ENCODE measurements at places on chromosomes 2 and 18.

GRCh38 chr2:214730248-214730647, 79.2 kb downstream of the BARD1 start:
- no peak for DNase-seq

GRCh38 chr18:2423761-2424160, 147.5 kb downstream of the METTL4 start:
- no peak for DNase-seq

- no peak for DNase-seq
Measured at GRCh38 chr18:8980918-8981317, 121.6 kb upstream of the NDUFV2 start.

DNA sequence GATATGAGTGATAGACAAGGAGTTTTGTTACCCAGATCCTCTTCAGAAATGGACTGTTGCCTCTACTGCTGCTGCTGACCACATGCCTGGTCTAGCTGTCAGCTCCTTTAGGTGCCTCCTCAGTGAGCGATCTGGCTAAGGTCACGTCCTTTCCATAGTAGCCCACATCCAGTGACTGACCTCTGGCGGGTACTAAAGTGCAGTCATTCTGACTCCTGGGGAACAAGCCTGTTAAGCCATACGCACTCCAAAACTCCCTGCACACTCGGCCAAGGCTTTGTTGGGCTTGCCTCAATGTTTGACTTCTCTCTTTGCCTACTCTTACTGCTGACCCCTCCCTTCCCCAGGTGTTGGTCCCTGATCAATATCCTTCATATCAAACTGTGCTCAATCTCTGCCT, 685.2 kb downstream of the IRS1 start:
- no peak for DNase-seq

- DNase-seq = peak; percentile 16
Measured at GRCh38 chr2:2570360-2570759, 239.3 kb upstream of the MYT1L start.

GRCh38 chr2:17107151-17107550, 411.1 kb downstream of the RAD51AP2 start:
- no peak for DNase-seq

DNA sequence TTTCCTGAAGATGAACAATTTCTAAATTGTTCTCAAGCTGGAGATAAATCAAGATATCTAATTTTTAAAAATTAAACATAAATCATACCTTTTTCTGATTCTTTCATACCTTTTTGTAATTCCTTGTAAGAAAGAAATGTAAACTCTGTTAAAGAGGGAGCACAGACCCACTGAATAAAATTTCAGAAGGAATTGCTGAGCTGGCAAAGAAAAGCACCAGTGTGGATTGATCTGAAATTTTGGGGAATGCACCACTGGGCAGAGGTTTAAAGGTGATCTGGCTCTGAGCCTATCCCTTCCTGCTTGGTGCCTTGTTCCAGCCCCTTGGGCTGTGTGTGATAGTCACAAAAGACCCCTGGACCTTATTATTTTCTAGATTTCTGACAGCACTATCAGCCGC, 118.3 kb upstream of the THSD7B start:
- DNase-seq = no peak

GRCh38 chr2:237527233-237527632, 39.1 kb upstream of the PRLH start:
- no peak for DNase-seq

GRCh38 chr2:224608104-224608503, 22.9 kb upstream of the CUL3 start:
- DNase-seq = no peak

DNA sequence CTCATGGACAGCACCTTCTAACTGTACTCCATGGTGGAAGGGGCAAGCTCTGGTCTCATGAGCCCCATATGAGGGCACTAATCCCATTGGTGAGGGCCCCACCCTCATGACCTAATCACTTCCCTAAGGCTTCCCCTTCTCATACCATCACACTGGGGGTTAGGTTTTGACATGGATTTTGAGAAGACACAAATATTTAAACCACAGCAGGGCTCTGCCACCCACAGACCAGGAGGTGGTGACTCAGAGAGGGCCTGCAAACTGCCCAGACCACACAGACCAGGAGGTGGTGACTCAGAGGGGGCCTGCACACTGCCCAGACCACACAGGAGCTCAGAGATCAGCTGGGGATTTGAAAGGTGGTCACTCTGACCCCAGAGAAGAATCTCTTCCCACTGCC, 222.0 kb downstream of the KLHL29 start:
- no peak for DNase-seq

DNA sequence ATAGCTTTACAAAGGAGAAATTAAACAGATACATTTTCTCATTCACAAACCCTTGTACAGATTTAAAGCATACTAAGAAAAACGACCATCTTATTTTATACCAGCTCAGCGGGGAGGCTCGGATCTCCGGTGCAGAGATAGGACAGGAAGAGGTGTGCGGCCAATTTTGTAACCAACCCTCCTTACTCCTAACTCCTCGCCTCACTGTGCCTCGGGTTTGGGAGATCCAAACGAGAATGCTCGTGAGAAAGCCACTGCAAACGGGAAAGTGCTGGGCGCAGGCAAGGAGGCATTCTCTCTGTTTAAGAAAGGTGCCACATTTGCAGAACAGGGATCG, 1.2 kb downstream of the KDSR start:
- no peak for DNase-seq

GRCh38 chr2:1739961-1740715, 4.2 kb downstream of the PXDN start:
- no peak for DNase-seq

GRCh38 chr2:133653056-133653455, 84.8 kb upstream of the NCKAP5 start:
- DNase-seq = no peak

- no peak for DNase-seq
Measured at GRCh38 chr2:62362561-62362960, 143.4 kb downstream of the TMEM17 start.

GRCh38 chr2:174376967-174377366, 18.6 kb upstream of the SCRN3 start:
- DNase-seq = no peak

DNA sequence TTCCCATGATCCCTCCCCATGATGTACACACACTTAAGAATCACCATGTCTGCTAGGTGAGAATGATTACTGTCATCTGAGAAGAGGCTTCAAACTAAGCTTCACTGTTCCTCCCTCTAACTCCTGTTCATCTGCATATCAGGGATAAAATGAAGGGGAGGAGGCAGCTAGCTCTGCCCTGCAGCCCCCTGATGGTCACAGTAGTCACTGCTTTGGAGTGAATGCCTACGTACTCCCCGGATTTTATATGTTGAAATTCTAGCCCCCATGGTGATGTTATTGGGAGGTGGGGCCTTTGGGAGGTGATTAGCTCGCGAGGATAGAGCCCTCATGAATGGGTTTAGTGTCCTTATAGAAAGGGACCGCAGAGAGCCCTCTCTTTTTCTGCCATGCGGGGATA, 156.4 kb downstream of the NCKAP5 start:
- DNase-seq = no peak

DNA sequence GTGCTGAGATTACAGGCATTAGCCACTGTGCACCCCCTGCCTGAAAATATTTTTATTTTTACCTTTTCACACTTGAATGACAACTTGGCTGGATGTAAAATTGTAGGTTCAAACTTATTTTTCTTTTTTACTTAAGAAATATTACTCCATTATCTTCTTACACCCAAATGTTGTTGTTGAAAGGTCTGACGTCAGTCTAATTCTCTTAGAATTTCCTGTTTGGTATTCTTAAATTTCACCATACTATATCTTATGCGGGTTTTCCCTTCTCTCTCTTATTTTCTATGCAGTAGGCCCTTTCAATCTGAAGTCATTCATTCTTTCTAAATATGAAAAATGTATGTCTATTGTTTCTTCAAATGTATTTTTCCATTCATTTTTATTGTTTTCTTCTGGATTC, 29.1 kb upstream of the RAB11FIP5 start:
- no peak for DNase-seq

- DNase-seq = peak; percentile 76
Measured at GRCh38 chr2:236512902-236513435, 56.7 kb upstream of the ACKR3 start.

GRCh38 chr2:138712212-138712979, 67.8 kb downstream of the NXPH2 start:
- no peak for DNase-seq

- peak; percentile 82 for DNase-seq
Measured at GRCh38 chr2:157875641-157876065, 477 bp downstream of the ACVR1 start.

GRCh38 chr2:152587187-152587947, 129.9 kb downstream of the PRPF40A start:
- no peak for DNase-seq

DNA sequence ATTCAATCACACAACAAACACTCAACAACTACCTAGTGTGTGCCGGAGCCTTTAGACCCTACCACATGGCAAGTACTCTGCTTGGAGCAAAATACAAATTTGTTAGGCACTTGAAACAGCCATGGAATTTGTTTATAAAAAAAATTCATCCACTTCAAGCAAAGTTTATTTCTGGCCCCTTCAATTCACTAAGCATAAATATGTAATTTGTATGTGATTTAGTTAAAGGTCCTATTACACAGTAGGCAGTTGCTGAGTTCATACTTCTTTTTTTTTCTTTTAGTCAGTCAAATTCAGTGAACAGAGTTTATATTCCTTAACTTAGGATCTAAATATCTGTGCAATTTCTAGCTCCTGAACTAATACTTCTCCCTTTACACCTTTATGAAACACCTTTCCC, 22.5 kb downstream of the GCFC2 start:
- no peak for DNase-seq

DNA sequence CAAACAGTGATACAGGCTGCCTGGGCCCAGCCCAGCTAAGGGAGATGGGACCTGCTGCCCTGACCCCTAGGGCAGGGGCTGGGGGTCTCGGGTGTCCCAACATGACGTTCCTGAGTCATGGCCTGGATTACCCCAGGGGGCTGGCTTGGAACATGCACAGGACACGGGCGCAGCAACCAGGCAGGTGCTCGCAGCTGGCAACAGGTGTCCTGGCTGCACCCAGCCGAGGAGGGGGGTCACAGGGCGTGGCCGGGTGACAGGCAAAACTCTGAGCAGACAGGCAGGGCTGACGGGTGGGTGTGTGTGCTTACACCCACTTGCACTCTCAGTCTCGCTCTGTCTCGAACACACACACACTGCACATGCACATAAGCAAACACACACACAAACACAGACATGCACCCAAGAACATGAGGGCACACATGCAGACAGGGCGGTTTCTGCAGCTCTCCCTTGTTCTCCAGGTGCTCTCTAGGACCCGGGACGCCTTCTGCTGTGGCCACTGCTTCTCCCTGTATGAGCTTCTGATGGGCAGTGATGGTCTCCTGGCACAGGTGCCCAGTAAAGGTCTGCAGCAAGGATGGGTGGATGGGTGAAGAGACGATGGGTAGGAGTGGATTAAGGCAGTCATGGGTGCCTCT, 33.7 kb upstream of the TAF1B start:
- DNase-seq = no peak

- DNase-seq = no peak
Measured at GRCh38 chr18:50461251-50461650, 86.4 kb downstream of the SKA1 start.

DNA sequence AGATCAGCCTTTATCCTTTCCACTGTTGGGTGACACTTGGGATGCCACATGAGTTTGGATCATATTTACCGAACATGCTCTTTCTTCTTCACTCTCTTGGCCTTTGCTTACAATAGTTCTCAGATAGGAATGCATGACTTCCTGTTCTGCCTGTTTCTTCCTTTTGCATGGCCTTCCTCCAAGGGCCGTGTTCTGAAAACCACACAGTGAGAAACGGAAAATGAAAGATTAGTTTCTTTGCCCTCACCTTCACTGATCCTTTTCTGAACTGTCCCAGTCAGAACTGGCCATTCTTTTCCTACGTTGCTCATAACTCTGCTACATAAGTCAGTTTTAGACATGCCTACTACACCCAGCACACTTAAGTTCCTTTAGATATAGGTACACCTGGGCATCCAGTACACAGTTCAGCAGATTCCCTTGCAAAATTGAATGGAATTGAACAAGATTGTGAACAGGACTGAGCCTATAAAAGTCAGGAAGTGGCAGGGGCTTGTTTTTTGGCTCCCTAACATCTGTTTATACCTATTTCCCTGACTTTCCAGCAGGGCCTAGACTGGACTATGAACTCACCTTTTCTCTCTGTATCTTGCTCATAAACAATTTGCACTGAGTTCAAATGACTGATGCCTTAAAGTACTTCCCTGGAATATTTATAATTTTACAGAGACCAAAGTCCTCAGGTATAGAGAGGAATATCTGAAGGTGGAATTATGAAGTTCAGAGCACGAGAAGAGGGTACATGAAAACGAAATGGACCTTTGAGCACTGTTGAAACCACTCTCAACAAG, 186.4 kb upstream of the ST6GAL2 start:
- DNase-seq = no peak

- no peak for DNase-seq
Measured at GRCh38 chr2:48525269-48525943, 4.5 kb upstream of the STON1 start.
